ENCODE measurements at places on chromosomes 2 and 18.

DNA sequence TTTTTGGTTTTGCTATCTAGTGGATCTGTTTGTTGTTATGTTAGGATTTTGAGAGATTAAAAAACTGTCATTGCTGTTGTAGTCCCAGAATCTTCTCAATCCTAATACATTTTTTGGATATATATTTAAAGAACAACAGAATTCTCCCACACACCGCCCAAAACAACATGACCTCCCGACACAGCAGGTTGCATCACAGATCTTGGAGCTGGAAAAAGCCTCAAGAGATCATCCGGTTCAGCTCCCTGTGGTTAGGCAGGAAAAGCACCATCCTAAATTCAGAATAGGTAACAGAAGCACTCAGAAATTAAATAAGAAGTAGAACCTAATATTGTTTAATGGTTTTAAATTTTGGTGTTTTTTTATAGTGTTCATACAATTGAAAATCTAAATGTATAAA, 251.4 kb upstream of the STON1 start:
- no peak for DNase-seq

DNA sequence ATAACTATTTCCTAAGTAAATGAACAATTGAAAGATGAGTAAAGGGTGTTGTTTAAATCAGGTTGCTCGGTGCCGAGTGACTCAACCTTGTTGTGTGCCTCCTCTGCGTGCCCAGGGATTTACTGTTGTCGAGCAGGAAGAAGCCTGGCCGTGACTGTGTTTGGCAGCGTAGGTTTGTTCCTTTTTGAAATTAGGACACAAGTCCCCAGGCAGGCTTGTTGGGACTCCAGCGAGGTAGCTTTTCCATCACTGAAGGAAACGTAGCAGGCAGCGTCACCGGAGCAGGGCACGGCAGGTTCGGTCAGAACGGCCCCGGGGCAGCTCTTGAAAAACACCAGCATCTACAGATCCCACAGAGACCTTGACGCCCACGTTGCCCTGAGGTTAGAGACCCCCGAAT, 48.6 kb downstream of the TMEM18 start:
- DNase-seq = no peak

DNA sequence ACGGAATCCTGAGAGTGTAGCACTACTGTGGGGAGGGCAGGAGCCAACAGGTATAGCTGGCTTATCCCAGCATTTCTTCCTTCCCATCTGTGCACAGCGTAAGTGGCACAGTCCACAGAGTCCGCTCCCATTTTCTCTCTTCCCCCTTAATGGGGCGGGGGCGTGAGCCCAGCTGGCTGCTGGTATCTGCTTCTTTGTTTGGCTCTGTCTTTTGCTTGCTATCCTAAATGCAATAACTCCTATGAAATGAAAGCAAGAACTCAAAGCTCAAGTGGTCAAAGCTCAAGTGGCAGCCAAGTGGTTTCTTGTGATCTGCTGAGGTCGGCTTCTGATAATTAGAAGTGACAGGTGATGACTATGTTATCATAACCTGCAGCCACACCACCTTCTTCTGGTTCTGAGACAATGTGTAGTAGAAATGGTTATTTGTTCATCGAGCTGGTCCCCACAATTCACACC, 192.7 kb downstream of the PLCL1 start:
- no peak for DNase-seq

DNA sequence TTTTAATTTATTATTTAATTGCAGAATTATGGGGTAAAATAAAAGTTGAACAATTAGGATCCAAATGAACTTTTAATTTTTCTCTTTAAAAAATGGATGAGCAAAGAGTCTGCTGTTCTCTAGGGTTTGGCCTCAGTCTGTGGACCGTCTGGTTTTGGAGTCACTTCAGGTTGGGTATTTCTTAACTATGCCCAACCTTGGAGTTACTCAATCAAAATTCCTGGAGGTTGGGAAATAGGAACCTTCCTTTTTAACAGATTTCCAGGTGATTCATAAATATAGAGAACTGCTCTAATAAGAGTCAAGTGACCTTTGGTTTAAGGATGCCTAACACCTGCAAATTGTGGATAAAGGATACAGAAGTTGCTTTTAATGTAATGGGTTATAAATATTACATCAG, 241.5 kb upstream of the GCFC2 start:
- no peak for DNase-seq

GRCh38 chr2:126781206-126781605, 117.5 kb upstream of the TEX51 start:
- DNase-seq = no peak

GRCh38 chr2:158502974-158503373, 46.2 kb downstream of the PKP4 start:
- DNase-seq = no peak

GRCh38 chr18:12038639-12039539, 54.8 kb upstream of the ANKRD62 start:
- peak; percentile 65 for DNase-seq

- DNase-seq = peak; percentile 60
Observed at GRCh38 chr2:85390941-85391669, 19.1 kb downstream of the CAPG start.

DNA sequence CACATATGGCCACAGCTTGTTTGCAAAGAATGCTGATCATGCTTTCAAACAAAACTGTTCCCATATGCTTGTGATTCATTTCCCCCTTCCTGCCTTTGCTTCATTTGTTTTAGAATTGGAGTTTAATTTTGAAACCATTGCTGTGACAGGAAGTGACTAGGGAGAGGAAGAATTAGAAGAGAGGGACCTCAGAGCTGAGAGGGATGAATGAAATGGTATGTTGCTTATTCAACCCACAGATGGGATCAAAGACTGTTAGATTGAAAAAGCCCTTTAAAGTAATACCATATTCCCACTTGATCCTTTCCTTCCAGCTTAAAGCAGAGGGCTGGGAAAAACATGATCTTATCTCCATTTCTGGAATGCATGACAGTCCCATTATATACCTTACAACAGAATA, 106.2 kb upstream of the RNF152 start:
- no peak for DNase-seq

- no peak for DNase-seq
Observed at GRCh38 chr2:151878655-151879563, 50.7 kb upstream of the ARL5A start.

DNA sequence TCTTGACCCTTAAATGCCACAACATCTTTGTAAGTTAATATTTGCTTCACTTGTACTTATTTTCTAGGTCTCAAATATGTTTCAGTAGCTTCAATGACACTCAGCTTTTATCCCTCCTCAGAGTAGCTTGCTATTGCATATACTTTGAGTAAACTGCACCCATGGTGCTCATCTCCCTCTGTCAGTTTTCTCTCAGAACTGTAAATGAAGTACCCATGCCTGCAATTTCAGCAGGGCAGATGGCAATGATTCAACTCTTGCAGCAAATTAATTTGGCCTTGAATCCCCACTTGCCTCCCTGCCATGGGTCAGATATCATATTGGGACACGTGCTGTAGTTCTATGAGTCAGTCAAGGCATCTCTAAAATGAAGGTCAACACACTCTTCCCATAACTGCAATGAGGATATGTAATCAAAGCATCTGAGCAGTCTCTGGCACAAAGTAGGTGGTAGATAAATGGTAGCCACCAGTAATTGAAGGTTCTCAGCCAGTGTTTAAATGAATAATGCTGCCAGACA, 225.8 kb downstream of the PIEZO2 start:
- no peak for DNase-seq

- no peak for DNase-seq
Observed at GRCh38 chr2:172098650-172099471, 3.8 kb downstream of the DLX2 start.

GRCh38 chr2:85534099-85534498, 4.9 kb upstream of the MAT2A start:
- DNase-seq = no peak

GRCh38 chr2:201407265-201407664, 44.0 kb downstream of the TRAK2 start:
- DNase-seq = no peak

Data from effector CD4-positive, alpha-beta T cell (primary cell).